ENCODE measurements at places on chromosomes 12 and 14.

DNA sequence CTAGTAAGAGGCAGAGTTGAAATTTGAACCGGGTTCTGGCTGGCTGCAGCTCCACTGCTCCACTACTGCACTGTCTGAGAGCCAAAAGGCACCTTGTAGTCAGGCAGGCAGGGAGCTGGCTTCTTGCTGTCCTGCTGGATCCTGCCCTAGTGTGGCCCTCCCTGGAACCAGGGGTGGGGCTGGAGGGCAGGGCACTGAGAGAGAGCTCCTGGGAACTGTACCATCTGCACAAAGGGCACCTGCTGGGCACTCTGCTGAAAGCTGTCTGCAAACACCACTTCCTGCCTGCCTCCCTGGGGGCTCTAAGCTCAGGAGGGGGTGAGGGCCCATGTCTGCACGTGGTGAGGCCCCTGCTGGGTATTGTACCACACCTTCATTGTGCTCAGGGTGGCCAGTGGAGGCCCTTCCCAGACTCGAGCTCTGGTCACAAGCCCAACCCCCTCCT, 19.0 kb upstream of the TCL1B start:
- no peak for DNase-seq

DNA sequence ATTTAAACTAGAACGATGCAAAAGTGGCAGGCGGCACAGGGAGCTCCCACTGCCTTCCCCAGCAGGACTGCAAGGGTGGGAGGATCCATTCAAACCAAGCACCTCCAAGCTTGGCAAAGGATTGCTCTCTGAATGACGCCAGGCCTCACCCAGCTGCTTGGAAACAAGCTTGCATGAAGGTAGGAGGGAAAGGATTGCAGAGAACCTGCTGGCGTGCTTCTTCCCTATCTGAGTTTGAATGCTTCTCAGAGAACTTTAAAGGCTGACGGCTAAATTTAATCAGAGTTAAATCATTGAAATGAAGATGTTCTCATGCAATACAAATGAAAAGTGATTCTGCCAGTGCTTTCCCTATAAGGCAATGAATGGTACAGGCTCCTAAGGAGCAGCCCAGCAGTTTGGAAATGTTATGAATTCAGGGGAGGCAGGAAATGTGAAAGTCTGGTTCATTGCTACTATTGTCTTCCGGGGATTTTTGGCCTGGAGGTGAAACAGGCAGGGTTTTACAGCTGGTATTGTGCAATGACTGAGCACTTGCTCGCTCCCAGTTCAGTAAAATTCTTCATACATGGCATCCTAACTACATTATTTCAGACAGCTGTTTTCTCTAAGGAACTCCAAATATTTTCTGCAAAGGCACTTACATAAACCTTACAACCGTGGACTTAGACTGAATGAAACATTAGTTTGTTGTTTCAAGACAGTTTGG, 31.9 kb upstream of the DUSP6 start:
- no peak for DNase-seq

GRCh38 chr14:88825078-88825458, 617 bp downstream of the TTC8 start:
- peak; percentile 12 for DNase-seq

- no peak for DNase-seq
Measured at GRCh38 chr12:122966743-122967550, 684 bp upstream of the ABCB9 start.

DNA sequence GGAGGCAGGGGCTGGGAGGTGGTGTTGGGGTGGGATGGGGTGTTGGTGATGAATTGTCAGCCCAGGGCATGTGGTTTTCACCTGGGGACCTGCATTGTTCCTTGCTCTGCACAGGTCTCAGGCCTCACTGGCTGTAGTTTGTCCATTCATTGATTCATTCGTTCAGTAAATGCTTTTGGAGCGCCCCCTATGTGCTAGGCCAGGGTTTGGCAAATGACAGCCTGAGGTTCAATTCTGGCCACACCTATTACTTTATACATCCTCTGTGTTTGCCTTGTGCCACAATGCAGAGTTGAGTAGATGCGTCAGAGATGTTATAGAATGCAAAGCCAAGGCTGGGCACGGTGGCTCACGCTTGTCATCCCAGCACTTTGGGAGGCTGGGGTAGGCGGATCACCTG, 4.7 kb downstream of the ADCK1 start:
- DNase-seq = no peak

DNA sequence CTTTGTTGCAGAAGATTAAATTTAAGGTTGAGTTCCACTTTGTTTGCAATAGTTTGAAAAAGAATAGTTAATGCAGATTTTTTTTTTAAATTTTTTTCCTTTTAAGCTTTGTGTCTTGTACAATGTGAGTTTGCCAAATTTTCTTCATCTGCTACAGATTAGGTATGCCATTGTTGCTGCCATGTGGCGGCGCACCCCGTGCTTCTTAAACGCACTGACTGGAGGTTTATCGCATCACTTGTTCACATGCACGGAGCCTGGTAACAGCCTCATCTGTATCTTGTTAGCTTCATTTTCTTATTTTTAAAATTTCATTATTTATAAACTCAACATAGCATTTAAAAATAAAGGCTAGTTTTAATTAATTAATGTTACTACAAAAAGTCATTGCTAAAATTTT, 43.5 kb downstream of the ETNK1 start:
- DNase-seq = no peak

- DNase-seq = no peak
Measured at GRCh38 chr12:105078712-105079570, 5.3 kb downstream of the ALDH1L2 start.

- no peak for DNase-seq
Measured at GRCh38 chr12:56998981-56999380, 7.4 kb downstream of the ZBTB39 start.

- no peak for DNase-seq
Measured at GRCh38 chr12:71955970-71956369, 17.3 kb downstream of the TPH2 start.

GRCh38 chr12:15808250-15808649, 19.1 kb upstream of the EPS8 start:
- DNase-seq = no peak

DNA sequence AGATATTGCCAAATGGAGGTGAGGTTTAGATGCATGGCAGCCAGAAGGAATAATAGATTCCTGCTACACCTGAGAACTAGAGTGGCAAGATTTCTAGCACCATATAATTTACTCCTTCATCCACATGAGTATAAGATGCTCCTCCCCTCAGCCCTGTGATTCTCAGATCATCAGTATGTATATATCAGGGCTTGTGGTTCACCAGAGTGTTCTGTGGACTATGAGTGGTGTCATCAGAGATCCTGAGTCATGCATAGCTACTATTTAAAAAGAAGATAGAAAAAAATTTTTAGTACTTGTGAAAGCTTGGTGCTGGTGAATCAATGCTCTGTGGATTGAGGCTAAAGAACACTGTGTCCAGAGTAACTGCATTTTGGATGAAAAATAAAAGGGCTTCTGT, 285.9 kb downstream of the BMP4 start:
- DNase-seq = no peak

DNA sequence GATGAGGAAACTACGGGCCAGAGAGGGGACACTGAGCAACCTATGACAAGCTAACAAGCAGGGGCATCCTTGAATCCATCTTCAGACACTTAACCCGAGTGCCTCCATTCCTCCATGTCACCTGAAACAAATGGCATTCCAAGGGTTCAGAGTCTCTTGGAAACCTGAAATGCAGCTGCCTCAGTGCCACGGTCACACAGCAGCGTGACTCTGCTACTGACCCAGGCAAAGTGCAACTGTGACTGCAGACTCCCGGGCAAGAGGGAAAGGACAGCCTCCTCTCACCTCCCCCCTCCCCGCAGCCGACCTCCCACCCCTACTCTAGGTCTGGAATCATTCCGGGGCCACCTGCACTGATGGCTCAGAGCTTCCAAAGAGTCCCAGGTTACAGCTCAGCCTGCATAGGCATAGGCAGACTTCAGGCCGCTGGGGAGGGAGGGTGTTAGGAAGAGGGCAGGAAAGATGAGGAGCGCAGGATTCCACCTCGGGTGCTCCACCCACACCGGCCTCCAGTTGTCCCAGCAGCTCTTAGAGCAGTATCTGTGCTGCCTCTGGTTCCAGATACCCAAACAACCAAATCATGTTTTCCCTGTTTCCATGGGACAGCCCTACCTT, 53.2 kb downstream of the KCNK10 start:
- DNase-seq = no peak

Measured in renal pelvis (tissue), 12 donors.